ENCODE measurements at places on chromosomes 5 and 9. TPM values are rescaled to one million over a fixed set of nuclear protein-coding genes. Genes with fewer than 3 reads are reported as not detected.

DNA sequence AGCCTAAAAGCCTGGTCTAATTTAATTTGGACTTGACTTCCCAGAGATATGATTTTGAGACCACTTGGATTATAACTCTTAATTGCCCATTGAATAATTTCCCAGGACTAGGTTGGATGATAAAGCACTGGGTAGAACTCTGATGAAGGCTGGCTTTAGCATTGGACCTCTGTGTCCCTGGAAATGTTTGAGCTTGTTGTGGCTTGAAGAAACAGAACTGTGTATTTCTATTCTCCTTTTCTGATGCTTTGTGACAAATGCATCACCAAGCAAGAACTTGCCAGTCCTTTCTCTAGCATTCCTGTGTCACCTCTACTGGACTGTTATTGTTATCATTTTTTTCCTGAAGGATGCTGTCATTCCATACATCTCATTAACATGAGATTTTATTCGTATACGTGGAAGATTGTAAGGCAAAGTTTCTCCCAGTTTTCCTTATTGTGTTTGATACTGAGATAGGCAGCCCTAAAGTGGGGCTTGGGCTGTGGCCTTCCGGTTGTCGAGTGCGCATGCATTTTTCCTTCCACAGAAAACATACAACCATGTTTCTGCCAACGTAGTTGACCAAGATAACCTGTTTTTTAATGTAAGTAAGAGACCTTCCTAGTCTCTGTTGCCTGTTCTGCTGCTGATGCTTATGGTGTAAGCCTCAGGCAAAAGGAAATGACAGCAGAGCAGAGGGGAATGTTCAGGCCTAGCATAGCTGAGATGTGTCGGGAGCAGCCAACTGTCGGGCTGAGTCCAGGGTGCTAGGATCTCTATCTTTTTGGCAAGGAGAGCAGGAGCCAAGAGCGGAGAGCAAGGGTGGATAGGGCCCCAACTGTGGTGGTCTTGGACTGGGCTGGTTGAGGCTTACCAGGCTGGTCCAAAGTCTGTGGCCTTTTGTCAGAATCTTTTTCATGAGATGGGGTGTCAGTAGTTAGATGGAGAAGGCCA, 2.3 kb downstream of the NTRK2 start:
- no peak for DNase-seq

GRCh38 chr5:79612667-79613198, 492 bp downstream of the TENT2 start:
- DNase-seq = no peak

- DNase-seq = no peak
These were observed 3.3 kb downstream of the STKLD1 start for GRCh38 chr9:133379153-133380086.

The LPAR1 gene
- total RNA-seq = 67.6 TPM

Data from ureter (tissue), 1 donor.